ENCODE measurements at places on chromosomes 11 and 22.

GRCh38 chr11:4680341-4680740 lies 17.3 kb downstream of the OR51E2 start:
- no peak for DNase-seq

GRCh38 chr11:68665436-68665835 lies 18.9 kb upstream of the GAL start:
- DNase-seq, result no peak

- no peak for DNase-seq
Measured at GRCh38 chr22:17603668-17604067, 24.9 kb downstream of the ATP6V1E1 start.

DNA sequence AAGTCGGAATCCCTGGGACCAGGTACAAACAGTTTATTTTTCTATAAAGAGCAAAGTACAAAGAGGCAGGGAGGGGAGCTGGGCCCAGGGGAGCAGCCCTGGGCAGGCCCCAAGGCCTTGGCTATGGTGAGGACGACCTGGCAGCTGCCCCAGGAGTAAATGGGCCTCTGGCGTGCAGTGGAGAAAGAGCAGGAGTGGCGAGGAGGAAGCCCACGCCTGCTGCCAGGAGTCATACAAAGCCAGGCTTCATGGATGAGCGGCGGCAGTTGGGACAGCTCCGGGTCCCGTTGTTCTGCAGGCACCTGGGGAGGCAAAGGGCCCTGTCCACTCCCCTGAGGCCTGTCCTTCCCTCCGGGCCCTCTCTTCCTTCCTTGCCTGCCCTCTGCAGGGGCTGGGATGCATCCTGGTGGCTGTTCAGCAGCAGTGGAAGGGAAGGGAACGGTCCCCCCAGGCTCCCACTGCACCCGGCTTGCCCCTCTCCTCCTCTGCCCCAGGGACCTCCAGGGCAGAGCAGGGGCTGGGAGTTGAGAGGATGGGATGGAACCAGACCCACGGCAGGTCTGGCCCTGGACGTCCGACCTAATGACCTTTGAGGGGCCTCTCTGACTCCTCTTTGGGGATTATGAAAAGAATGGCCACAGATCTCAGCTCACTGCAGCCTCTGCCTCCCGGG lies 11.1 kb downstream of the RAPSN start:
- no peak for DNase-seq

- peak; percentile 40 for DNase-seq
Measured at GRCh38 chr11:61971248-61972111, 4.0 kb upstream of the FTH1 start.

DNA sequence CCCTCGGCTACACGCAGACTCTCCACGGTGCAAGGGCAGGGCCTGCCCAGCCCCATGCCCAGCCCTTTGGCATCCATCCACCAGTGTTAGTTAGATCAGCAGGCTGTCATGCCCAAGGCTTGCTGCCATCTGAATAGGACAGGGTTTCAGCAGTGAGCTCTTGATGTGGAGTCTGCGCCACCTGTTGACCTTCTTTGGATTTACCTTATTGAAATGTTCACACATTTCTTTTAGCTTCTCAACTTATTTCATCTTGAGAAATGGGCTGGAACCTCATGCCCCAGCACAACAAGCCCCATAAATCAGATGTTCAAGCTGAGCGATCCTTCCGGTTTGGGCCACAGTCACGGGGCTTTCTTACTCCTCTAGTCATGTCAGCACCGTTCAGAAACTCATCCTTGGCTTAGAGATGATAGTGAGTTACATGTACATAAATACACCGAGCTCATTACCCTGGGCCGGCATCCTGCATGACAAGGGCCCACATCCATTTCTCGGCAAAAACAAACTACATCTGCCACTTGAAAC lies 61.7 kb downstream of the PARVB start:
- no peak for DNase-seq

DNA sequence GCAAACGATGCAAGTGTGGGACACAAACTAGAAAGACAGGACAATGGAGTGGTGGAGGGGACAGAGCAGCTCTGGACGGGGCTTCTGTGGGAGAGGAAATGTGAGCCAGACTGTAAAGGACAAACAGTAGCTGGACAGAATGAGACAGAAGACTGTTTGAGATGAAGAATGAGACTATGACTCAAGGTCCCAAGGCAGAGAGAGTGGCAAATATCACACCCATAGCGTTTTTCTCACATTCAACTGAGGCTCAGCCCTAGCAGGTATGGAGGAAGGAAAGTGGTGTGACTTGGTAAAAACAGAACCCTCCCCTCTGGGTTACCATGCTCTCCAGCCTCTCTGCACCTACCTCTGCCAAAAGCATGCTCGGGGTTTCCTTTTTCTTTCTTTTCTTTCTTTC lies 96.5 kb downstream of the RPL27A start:
- DNase-seq, result no peak

- no peak for DNase-seq
Measured at GRCh38 chr11:44673688-44674087, 53.1 kb upstream of the TSPAN18 start.

All from SIG-M5 (cell line).